HEK293T (cell line): ENCODE measurements at places on chromosomes 6 and 20.

GRCh38 chr6:161434350-161434749, 160.5 kb upstream of the AGPAT4 start:
- no peak for DNase-seq

- no peak for DNase-seq
Measured at GRCh38 chr6:98590997-98591396, 243.4 kb upstream of the POU3F2 start.

GRCh38 chr20:6418732-6419131, 295.9 kb upstream of the FERMT1 start:
- no peak for DNase-seq

- DNase-seq, result no peak
Measured at GRCh38 chr6:48553467-48554189, 442.6 kb upstream of the PTCHD4 start.

GRCh38 chr6:136184738-136185137, 65.4 kb downstream of the MTFR2 start:
- no peak for DNase-seq

DNA sequence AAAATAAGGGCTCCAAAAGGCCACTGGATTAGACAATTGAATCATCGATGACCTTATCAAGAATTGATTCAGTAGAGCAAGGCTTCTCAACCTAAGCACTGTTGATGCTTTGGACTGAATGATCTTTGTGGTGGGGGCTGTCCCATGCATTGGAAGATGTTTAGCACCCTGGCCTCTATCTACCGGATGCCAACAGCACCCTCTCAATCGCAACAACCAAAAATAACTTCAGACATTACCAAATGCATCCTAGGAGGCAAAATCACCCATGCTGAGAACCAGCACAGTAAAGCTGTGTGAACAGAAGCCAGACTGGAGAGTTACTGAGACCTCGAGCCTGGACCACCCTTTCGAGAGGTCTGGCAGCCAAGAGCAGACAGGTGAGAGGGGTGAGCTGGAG, 67.5 kb downstream of the TBC1D7 start:
- DNase-seq, result no peak

DNA sequence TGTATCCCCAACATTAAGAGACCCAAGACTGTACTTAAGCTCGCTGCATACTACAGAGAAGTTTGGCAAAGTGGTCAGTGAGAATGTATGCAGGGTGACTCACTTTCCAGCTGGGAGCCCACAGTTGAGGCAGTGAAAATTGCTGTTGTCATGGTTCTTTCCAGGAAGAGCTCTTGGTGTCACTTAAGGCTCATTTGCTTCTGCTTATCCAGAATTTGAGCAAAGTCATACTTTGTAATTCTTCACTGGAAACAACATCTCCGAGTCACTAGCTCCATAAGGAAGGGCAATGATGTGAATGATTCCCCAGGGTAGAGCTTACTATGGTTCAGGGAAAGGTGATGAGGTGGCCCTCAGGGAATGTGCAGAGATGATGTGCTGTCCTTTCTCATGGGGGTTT, 65.4 kb upstream of the FBXL4 start:
- DNase-seq, result no peak

DNA sequence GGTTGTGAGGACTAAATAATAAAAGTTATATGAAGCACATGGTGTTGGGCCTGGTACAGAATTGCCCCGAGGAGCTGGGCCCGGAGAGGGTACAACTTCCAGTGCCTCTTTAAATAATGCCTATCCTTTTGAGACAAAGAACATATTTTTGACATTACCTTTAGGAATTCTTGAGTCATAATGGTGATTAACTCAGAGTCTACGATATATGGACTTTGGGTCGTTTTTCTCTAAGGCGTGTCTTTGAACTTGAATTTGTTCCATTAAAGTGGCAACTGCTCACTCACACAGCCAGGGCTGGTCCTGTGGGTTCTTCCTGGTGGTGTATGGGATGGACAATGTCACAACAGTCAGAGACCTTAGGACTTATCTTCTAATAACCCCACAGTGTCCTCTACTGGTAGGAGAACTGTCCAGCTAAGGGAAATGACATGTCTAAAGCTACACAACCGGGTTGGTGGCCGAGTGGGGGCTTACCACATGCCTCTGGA, 106.5 kb downstream of the CDC5L start:
- peak; percentile 22 for DNase-seq

DNA sequence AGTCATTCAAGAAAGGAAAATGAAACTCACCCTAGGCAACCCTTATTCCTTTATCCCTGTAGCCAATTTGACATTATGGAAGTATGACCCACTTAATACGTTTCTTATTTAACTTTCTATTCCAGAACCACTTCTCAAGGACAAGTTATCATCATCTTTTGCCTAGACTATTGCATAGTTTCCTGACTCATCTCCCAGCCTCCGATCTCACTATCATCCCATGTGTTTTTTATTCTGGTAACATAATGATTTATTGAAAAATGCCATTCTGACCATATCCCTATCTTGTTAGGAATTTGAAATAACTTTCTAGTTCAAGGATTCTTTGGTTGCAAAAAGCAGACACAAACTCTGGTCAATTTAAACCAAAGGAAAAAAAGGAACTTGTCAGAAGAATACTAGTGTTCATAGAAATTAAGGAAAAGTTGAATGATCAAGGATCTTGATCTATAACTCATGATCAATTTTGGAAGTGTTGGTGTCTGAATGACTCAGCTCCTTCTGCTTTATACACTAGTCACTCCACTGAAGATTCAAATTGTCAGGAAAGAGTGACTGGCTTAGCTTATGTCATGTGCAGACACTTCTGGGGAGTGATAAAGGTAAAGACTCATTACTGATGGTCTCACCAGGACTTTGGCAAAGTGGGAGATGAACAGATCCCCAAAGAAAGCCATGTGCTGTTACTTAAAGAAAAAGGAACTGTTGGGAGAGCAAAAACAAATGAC, 8.5 kb upstream of the TINAG start:
- DNase-seq, result no peak

DNA sequence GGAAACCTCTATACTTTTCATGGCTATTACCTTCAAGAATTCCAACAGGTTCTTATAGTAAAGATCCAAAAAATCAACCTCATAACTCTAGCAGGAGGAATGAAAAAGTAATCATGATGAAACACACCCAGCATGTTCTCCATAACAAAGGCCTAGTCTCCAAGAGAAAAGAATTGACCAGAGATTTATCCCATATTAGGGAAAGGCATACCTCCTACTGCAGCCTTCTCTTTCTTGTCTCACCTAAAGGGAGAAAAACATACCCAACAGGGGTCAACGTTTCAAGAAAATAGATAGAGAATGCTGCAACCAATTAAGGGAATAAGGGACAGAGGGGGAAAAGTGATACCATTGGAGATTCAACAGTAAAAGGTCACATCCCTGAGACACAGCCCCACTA, 262.5 kb downstream of the FRK start:
- no peak for DNase-seq

DNA sequence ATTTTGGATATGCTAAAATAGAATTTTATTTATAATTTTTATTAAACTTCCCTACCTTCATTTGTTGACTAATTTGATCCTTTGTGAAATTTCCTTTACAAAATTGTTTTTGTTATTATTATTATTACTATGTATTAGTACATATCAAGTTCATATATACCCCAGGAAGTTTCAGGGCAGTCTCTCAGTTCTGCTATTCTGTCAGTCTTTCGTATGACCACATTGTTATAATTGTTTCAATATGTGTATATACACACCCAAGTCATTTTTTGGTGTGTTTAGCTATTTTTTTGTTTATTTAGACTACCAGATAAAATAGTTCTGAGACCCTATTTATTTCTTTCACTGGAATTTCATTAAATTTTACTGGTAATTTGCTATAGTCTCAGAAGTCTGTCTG, 72.1 kb downstream of the NKAIN2 start:
- DNase-seq, result no peak

DNA sequence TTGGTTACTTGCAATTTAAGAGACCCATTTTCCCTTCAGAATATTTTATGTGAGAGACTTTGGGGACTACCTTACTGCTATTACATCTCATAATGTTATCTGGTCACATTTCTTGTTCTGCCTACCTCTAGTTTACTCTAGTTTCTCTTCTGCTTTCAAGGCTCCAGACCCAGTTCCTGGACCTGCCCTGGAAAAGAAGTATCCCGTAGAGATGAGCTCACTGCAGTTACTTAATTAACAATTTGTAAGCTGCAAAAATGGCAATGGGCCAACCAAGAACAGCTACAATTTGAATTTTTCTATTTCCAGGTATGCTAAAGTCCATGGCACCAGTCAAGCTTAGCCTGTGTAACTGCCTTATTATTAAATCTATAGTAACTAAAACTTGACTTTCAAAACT, 25.0 kb downstream of the TAB2 start:
- DNase-seq, result no peak

GRCh38 chr6:142155895-142156757, 9.1 kb downstream of the VTA1 start:
- DNase-seq, result peak; percentile 27

DNA sequence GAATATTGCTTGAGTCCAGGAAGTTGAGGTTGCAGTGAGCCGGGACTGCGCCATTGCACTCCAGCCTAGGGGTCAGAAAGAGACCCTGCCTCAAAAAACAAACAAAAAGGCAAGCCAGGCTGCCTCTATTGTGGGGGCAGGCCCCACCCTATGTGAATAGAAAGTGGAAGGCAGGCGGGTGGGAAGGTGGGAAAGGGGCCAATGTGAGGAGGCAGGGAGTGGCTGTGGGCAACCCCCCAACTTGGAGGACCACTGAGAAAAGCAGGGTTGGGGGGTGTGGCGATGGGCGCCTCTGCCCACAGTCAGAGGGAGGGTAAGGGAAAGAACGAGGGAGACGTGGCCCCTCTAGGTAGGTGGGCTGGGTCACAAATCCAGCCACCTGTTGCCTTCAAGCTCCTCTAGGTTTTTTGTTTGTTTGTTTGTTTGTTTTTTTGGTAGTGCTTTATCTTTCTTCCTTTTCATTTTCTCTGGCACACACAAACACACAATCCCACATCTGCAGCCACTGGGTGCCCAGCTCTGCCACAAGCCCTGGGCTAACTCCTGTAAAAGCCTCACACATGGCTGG, 5.3 kb upstream of the AP5S1 start:
- DNase-seq, result no peak

- peak; percentile 63 for DNase-seq
Measured at GRCh38 chr20:36754656-36755222, 8.8 kb upstream of the NDRG3 start.

- no peak for DNase-seq
Measured at GRCh38 chr6:78487401-78487800, 379.9 kb upstream of the IRAK1BP1 start.

GRCh38 chr6:81105998-81106397, 646.5 kb downstream of the TENT5A start:
- no peak for DNase-seq

DNA sequence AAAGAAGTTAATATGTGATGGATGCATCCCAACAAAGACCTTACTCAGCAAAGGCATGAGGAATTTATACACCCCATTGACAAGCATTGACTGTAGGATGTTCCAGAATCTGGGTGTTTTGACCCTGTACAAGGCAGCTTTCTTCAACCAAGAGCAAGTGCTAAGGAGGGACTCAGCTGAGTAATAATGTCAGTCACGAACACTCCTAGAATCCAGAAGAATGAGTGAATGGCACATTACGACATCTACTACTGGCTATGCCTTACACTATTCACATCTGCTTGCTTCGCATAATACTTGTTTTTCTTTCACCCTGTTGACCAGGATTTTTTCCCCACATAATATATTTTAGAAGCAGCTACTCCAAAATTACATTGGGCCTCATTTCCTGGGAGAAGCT, 42.5 kb upstream of the VGLL2 start:
- DNase-seq, result no peak

DNA sequence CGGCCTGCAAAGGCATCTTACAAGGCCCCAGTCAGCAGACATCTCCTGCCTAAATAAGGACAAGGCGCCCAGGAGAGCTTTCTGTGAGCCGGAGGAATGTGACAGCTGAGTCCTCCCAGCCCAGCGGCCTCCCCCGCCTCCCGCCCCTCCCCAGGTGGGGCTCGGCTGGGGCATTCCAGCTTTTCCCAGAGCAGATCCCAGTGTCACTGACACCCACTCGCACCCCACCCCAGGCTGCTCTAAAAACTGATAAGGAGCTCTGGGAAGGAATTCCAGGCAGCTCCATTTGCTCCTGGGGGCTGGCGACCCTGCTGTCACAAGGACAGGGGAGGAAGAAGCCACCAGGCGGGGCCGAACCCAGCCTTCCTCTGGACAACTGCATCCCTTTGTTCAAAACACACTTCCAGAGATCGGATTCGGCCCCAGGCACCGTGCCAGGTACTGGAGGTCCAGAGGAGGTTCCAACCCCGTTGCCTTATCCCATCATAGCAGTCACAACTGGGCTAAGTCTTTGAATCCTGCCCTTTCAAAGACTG, 49.7 kb downstream of the JPH2 start:
- DNase-seq, result no peak

- DNase-seq, result no peak
Measured at GRCh38 chr6:133644892-133645619, 243.9 kb upstream of the TCF21 start.

DNA sequence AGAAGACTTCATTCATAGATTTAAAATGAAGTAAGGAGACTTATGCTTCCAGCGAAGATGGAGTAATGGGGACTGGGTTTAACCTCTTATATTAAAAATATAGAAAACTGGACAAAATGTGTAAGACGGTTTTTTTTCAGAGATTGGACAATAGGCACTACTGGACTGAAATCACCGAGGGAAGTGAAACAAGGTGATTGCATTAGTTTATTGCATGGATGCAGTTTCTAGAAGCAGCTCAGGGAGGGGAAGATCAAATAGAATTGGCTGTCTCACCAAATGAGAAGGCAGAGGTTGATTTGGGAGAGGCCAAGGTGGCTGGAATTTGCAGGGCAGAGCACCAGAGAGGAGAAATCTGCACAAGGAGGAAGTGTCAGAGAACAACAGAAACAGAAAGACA, 162.6 kb downstream of the DNAH8 start:
- no peak for DNase-seq

- peak; percentile 10 for DNase-seq
Measured at GRCh38 chr6:72246926-72247325, 360.6 kb downstream of the RIMS1 start.

DNA sequence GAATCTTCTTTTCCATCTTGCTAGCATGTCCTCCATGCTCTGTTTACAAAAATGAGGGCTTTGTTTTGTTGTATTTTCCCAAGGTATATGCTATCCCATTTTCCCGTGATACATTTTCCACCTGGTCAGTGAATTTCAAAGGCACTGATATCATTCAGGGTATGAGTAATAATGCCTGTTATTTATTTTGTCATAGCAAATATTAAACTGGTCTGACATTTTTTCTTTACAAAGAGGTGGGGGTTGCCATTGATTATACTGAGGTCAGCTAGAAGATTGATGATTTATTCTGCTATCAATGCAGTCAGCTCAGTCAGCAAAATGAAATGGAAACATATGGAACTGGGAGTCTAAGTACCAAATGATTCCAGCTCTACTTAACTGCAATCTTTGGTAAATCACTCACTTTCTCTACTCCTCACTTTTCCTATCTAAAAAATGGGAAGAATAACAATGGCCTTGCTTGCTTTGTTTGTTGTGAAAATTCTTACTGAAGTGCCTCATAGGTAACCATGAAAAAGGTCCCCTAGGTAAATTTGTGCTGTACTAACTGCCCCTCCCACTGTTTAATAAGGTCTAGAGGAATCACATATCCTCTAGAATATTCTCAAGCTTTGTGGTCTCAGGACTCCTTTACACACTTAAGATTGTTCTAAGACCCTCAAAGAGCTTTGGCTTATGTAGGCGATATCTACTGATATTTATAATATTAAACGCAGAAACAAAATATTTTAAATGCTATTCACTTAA, 64.0 kb downstream of the ARHGAP18 start:
- no peak for DNase-seq

- no peak for DNase-seq
Measured at GRCh38 chr6:37515712-37516075, 16.0 kb upstream of the CCDC167 start.

GRCh38 chr6:101208152-101208551, 185.4 kb upstream of the GRIK2 start:
- DNase-seq, result no peak
